ENCODE measurements at places on chromosomes 4 and X.

DNA sequence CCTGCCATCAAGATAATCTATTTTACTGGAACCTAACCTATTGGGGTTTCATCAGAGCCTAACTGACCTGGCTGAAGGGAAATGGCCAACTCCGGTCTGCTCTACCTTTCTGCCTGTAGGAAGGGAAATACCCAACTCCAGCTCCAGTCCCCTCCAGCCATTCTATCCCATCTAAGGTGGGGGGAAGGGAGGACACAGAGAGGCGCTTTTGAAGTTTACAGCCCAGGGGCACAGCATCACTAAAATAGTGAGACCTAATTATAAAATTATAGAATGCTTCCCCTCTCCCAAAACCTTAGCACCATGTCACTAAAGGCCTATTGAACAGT is 27.8 kb upstream of the ACSL4 start:
- no peak for DNase-seq

- DNase-seq = no peak
These were observed 21.6 kb upstream of the HMX1 start for GRCh38 chr4:8893227-8893623.

GRCh38 chr4:81666491-81666890 is 194.8 kb upstream of the RASGEF1B start:
- no peak for DNase-seq

DNA sequence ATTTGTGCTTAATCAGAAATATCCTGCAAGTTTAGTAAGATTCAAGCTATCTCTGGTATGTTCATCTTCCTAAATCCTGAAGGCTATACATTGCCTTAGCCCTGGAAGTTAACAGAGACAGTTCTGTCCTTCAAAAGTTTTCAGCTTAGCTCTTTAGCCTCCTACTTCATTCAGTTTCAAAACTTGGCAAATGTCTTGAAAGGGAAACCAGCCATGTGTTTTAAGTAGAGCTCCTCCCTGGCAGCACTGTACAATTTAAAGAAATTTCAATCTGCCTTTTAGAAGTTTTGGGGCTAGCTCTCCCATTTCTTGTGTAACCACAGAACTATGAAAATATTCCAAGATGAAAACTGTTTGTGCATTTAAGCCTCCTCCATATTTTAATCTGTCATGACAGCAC is 47.0 kb downstream of the FANCB start:
- DNase-seq = no peak

DNA sequence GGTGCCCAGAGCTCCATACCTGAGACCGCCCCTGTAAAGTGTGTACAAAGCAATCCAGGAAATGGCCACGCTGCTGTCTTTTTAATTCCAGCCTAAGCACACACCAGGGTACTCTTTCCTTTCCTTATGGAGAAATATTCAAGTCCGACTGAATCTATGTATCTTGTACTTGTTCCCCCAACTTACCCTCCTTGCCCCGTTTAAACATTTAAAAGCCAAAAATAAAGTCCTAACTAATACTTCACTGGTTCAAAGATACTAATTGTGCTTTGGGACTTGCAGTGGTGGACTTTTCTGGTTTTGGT is 731 bp upstream of the AMMECR1 start:
- DNase-seq = no peak

GRCh38 chr4:114273238-114273637 is 293.8 kb upstream of the ARSJ start:
- DNase-seq = no peak

DNA sequence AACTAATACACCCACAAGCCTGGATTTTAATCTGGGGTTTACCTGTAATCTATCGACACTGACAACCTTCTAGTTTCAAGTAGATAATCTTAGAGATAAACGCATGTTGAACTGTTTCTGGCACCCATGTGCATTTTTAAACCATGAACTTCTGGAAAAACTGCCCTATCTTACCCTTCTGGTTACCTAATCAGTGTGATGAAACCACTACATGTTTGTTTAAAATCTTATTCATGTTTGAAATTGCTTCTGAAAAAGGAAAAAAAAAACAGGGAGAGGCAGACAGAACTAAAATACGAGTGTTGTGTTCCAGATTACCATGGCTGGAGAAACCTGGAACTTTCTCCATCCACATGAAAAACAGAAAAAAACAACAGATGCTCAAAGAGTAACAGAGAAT is 139.3 kb downstream of the MID1IP1 start:
- no peak for DNase-seq

GRCh38 chr4:140351093-140352075 is 22.1 kb upstream of the SCOC start:
- no peak for DNase-seq

DNA sequence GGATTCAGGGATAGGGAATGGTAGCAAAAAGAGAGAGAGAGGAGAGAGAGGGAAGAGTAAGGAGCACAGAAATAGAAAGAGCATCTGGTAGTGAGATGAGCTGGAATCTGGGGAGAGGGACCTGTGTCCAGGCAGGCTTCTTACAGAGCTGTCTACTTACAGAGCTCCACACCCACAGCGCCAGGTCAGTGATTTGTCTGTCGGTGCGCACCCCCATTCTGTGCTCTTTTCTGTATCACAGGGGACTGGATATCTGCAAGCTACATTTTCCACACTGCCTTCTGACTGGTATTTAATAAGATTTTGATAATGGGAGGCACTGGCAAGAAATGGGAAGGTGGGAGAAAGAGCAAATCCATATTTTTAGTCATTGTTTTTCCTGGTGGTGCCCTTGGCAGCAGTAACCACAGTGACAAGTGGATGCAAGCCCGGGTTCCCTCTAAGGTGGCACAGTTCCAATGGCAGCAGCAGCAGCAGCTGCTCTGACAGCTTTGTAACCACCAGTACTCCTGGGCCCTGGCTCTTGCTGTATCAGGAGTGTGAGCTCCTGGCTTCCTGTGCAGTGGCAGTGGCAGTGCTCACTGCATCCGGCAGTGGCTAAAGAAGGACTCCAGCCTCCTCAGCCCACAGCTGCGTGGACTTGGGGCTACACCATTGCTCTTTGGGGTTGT is 300.5 kb downstream of the TRIML1 start:
- DNase-seq = no peak

DNA sequence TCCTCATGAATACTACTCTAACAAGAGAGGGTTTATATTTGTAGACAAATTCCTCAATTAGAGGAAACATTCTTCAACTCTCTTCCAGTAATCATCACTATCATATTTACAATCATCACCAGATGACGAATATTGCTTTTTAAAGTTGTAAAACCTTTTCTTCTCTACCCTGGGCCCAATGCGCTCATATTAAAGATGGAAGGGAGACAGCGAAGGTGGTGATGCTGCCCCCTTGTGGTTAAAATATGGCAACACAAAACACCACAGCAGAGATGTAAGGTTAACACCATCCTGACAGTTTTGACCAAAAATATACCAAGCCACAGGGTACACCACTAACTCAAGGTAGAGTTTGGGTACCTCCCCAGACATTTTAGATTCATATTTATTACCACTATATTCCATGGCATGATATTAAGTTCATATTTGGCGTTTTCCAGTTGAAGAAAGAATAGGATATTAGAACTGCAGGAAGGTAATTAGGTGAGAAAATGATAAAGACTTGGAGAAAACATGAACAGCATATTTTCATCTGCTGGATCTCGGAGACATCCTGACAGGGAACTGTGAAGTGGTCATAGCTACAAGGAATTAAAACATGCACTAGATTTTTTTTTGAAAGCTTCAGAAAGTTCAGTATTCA is 72.8 kb downstream of the SLC9A7 start:
- peak; percentile 60 for DNase-seq

GRCh38 chr4:34636623-34637022 is 1607.7 kb downstream of the ARAP2 start:
- DNase-seq = no peak

DNA sequence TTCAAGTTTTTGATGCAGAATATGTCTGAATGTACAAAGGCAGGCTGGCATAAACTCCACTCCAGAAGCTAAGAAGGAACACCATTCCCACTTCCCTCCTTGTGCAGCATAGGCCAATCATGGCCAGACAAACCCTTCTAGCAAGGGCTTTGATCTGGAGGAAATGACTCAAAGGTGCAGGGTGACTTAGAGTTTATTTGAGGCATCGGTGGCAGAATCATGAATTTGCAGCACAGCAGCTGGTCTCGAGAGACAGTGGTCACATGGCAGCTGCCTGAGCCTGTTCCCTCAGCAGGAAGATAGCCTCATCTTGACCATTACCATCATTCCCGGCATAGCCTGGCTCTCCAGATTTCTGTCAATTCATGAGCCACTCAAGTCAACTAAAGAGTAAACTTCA is 154.5 kb downstream of the ATP10D start:
- DNase-seq = no peak

GRCh38 chr4:89928838-89929237 is 34.2 kb downstream of the MMRN1 start:
- DNase-seq = no peak

- DNase-seq = peak; percentile 54
These were observed 34.7 kb downstream of the MSL3 start for GRCh38 chrX:11792461-11793421.

GRCh38 chrX:10828640-10829039 is 208.3 kb upstream of the MID1 start:
- DNase-seq = no peak

DNA sequence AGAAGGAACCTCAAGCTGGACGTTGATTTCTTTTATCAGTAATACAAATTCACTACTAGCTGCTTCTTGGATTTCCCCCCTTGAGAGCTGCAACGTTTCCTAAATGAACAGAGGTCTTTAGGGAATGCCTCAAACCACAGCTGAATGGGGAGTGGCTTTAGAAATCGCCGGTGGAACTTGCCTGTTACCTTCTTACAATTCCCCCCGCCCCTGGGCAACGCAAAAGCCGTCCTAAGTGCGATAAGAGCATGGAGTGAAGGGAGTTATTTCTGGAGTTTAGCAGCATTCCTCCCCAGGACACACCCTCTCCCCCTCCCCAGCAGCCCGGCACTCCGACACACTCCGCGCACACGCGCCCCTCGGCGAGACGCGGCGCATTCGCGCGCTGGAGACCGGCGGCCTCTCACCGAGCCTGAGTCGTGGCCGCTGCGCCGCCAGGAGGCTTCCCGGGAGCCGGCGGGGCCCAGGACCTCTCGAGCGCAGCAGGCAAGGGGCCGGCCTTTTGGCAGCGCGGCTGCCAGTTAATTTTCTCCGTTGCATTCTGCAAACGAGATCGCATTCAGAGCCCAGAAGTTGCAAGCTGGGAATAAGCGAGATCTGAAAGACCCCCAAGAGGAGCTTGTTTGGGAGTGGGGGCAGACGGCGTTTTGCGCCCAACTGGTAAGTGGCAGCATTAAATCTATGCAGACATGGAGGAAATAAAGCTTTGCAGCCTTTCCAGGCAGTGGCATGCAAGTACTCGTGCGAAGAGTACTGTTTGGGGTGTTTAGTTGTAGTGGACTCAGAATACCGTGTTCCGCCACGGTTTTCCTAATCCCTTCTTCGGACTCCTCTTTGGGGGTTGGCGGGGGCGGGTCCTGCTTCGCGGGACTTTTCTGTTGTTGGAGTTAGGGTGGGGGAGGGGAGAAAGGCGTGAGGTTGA is 134.7 kb downstream of the PALLD start:
- no peak for DNase-seq

- no peak for DNase-seq
These were observed 25.0 kb downstream of the RFC1 start for GRCh38 chr4:39341075-39341725.

Measured in CD4-positive, alpha-beta T cell treated with Interleukin-17A for 1 hour (primary cell).